M059J (cell line): ENCODE measurements at places on chromosomes 2 and 18.
A peak's percentile ranks its signal among the peaks of the same experiment; 100 is the strongest.

GRCh38 chr2:192515937-192516336 lies 321.2 kb upstream of the TMEFF2 start:
- no peak for DNase-seq

- no peak for DNase-seq
These were observed 14.6 kb upstream of the KIDINS220 start for GRCh38 chr2:8851811-8852560.

GRCh38 chr2:64640153-64641044 lies 13.3 kb downstream of the SERTAD2 start:
- DNase-seq: peak; percentile 27

DNA sequence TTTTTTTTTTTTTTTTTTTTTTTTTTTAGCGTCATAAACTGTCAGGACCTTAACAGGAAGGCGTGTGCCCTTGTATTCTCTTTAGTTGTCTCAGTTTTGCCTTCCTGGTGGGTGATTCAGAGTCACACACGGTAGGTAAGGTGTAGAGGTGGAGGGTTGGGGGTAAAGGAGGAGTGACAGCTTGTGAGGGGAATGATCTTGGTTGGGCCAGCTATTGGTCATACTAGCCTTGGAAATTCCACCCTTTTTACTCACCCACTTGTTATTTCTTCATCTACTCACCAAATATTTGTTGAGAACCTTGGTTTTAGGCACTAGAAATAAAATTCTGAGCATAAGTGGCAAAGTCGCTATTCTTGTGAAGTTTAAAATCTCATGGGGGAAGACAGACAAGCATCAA lies 22.2 kb downstream of the SMIM21 start:
- DNase-seq: peak; percentile 32

DNA sequence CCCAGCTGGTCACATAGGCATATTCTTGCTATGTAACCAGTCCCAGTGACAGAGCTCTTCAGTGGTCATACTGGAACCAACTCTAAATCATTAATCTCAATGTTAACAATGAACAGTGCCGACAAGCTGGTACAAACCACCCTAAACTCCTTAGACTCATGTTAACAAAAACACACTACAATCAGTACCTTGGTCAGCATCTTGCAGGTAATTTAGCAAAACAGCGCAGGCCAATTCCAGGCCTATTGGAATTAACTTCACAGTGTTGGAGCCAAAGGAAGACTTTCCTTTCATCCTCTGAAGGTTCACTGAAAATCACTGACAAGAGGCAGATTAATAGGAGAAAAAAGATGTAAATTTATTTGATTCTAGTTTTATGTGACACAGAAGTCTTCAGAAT lies 396.4 kb downstream of the PIK3C3 start:
- DNase-seq: no peak

DNA sequence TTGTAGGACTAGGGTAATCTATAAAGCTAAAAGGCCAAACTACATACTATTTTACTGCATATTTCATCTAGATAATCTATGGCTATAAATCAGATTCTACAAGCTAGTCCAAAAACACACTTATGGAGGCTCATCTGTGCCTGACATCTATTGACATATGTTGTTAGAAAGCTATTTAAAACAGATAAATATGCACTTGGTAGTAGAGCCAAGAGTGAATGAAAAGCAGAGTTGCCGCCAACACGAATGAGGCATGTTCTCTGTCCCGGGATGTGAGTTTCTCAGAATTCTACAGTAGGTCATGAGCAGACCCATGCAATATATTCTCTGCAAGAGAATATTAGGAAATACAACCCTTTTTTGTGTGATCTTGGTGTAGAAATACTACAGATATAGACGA lies 66.7 kb upstream of the LPIN2 start:
- DNase-seq: no peak

GRCh38 chr2:54013996-54014395 lies 43.2 kb upstream of the PSME4 start:
- no peak for DNase-seq
